ENCODE measurements at places on chromosomes 12 and 14.
A peak's percentile ranks its signal among the peaks of the same experiment; 100 is the strongest.

- DNase-seq: no peak
Measured at GRCh38 chr12:111081600-111081999, 161.2 kb upstream of the MYL2 start.

- no peak for DNase-seq
Measured at GRCh38 chr12:119383206-119383605, 48.7 kb downstream of the CCDC60 start.

DNA sequence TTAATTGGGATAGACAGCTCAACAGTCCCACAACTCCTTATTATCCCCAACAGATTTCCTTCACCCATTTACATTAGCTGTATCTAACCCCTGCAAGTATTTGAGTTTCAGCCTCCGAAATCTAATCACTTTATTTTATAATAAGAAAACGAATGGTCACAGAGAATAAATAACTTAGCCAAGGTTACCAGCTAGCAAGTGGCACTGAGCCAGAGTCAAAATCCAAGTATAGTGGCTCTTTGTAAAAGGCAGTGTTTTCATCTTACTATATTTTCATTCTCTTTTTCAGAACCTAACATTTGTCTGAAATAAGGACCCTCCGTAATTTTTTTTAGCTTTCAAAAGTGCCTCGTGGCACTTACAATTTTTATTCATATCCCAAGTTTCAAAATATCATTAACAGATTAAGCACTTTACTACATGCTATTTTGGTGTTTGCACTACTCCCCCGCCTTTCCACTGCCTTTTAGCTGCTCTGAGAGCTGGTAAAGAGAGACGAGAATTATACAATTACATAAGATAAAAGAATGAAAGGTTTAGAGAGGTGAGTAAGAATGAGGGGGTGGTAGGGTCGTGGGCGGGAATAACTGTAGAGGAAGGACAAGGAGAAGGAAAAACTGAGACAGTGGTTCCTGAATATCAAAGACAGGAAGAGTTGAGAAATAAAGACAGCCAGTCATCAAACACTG, 3.7 kb upstream of the USP15 start:
- peak; percentile 71 for DNase-seq

DNA sequence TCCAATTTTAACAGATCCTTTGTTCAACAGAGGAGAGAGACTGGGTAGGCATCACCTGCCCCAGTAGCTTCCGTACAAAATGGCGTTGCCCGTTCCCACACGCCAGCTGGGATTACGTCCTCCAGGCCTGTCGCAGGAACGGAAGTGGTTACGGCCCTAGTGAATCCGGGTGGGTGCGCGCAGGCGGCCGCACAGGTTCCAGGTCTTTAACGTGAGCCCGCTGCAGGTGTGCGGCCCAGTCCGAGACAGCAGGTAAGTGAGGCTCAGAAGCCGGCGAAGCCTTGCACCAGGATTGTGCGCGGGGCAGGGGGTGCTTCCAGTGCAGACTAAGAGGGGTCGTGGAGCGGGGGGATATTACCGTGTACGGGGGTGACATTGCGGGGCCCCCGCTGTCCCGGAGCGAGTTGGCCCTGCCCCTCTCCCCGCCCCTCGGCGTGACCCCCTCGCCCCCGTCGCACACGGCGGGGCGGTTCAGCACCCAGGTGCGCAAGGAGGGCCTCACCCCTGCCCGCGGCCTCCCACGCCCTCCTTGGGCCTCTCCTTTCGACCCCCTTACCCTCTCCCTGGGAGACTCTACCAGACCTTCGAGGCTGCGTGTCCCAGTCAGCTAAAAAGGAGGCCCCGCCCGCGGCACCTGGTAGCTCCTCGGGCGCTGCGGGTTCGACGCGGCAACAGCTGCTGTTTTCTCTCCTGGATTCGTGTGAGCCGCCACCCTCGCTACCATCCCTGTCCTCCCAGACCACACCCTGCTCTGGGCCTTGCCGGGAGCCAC, at the start of gene EXD2:
Gene EXD2 (plus strand): TSS at position 159 of the 772 bp plus-strand sequence. CDS start 17,973 bp downstream, outside the sequence.
- DNase-seq: peak; percentile 43

- DNase-seq: no peak
Measured at GRCh38 chr12:126994599-126994998, 1272.4 kb upstream of the TMEM132C start.

- DNase-seq: no peak
Measured at GRCh38 chr14:61749264-61749663, 13.0 kb upstream of the SNAPC1 start.

DNA sequence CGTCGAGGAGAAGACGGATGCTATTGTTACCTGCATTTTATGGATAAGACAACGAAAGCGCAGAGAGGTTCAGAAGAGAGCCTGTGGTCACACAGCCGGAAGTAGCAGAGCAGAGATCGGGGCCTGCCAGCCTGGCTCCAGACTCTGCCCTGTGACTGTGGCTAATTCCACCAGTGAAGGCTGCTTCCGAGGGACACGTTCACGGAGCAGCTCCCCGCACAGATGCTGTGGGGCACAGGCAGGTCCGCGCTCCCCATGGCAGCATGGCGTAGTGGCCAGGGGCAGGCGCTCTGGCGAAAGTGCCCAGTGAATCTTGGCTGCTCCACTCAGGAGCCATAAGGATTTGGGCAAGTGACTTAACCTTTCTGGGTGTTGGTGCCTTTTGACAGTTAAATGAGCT, 9.8 kb downstream of the RIMBP2 start:
- no peak for DNase-seq

GRCh38 chr12:53461591-53461990, 9.7 kb downstream of the PCBP2 start:
- no peak for DNase-seq

GRCh38 chr14:37443461-37443860, 151.6 kb downstream of the FOXA1 start:
- DNase-seq: no peak

DNA sequence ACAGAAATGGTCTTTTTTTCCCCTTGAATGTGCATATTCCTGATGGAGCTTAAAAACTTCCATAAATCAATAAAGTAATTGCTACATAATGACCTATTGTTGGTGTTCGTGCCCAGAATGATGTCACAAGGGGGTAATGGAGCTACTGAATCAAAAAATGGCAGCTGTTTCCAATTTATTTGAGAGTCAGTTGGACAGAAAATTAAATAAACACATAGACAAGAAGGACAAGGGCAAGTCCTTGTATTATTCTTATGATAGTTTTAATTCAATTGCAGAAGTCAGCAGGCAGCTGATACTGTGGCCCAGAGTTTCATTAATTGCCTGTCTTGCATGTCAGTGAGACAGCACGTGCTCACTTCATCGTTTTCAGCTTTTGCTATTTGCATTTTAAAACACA, 473.5 kb downstream of the ETNK1 start:
- DNase-seq: no peak

DNA sequence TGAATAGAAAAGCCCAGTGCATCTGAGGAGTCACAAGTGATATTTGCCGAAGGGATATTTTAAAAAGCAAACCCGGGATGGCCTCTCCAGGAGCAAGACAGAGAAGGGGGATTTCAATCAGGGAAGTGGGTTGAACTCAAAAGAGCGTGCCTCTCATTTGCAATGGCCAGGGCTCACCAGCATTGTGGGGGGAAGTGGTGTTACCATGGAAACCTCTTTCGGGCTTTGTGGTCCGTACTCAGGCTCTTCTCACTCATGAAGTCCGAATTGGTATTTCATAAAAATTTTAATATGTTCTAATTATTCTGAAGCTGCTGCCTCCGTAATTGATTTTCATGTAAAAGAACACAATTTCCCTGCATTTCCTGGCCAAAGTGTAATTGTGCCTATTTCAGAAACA, 79.8 kb downstream of the SLC15A4 start:
- DNase-seq: no peak

DNA sequence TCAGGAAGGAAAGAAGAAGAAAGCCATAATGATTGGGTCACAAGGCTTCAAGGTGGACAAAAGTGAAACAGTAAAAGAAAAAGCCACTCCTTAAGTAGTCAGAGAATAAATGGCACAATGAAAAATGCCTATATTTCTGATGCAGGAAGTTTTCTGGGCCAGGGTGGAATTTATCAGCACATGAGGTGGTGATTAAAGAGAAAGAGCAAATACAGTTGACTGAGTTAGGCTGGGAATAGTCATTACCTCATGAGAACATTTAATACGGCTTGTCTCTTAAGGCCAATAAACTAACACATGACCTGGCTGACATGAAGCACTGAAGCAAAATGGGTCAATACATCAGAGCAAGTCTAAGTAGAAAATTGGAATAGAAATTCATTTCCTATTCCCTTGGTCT, 499.7 kb downstream of the TMTC2 start:
- no peak for DNase-seq

DNA sequence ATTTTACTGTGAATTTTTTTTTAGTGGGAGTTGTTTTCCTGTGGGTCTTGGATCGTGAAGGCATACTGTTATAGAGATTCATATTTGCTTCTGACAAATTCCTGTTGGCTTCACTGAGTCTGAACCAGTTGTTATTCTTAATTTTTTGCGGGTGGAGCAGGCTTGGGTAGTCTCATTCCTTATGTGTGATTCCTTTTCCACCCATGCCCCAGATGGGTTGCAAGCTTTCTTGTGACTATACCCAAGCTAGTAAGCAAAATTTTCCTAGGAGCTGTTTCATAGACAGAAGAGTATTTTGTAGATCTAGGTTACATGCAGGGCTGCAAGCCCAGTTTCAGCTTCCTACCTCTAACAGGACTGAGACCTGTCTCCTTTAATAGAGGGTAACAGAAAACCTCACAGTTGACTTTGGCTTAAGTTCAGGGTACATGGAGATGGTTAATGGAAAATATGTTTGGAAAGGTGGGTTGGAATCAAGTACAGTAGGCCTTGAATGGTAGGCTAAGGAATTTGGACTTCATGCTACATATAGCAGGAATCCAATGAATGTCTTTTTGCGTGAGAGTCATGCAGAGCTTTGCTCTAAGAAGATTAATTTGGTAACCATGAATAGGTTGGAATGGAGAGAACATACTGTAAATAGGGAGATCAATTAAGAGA, 29.0 kb downstream of the TRMT5 start:
- no peak for DNase-seq

DNA sequence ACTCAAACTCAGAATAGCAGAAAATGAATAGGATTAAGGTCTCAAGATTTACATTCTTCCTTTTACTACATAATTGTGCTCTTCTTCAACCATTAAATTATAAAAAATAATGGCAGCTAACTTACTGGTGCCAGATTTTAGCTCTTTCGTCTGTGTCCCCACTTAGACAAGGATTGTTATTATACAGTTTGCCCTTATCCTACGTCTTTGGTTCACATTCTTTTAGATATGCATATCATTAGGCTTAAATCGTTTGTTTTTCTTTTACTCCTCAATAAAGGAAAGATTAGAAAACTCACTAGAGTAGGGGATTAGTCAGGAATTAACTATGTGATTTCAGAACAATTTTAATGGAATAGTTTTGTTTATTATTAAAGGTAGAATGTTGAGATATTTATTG, 129.6 kb upstream of the GARIN2 start:
- DNase-seq: no peak

- no peak for DNase-seq
Measured at GRCh38 chr14:82251494-82251893, 717.8 kb upstream of the SEL1L start.

GRCh38 chr12:110351119-110351518, 52.4 kb downstream of the ANAPC7 start:
- no peak for DNase-seq

DNA sequence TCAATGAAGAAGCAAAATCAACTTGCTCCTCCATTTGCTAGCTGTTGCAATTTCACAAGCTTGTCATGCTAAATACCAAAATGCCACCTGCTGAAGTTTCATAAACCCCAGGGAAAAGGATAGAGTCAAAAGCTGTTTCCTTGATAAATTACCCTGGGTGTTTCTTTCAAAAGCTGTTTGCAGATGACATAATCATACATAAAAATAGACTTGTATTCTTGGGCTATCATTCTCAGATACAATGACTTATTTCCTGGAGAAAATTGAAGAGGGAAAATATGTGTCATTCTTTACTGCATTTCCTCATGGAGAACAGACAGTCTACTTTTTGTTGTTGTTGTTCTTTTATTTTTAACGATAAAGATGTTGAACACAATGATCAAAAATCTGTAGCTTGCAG, 119.2 kb downstream of the GALC start:
- no peak for DNase-seq

- no peak for DNase-seq
Measured at GRCh38 chr14:92387578-92387977, 64.6 kb downstream of the SLC24A4 start.

DNA sequence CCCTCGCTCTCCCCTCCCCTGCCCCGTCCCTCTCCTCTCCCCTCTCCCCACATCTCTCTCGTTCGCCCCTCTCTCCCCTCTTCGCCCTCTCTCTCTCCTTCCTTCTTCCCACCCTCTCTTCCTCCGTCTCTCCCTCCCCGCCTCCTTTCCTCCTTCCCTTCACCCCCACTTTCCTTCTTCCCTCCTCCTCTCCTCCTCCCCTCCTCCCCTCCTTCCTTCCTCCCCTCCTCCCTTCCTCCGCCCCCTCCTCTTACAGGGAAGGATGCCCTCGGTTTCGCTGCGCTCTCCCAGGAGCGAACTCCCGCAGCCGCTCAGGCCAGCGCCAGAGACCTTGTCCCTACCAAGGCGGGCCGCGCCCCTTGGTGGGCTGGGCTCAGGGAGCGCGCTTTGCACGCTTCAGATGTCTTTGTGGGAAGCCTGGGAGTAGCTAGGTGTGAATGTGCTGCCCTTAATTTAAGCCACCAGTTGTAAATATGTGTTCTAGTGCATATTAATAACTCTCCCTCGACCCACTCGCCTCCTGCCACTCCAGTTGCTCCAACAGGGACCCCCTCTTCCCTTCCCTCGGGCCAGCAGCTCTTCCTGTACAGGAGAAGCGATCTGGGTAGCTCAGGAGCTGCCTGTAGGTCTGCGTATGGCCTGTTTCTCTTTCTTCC, 13.3 kb upstream of the MAP3K9 start:
- no peak for DNase-seq

- no peak for DNase-seq
Measured at GRCh38 chr12:39352471-39353017, 90.4 kb downstream of the KIF21A start.

GRCh38 chr12:120640861-120641833, 721 bp downstream of the CABP1 start:
- DNase-seq: no peak

GRCh38 chr14:58491593-58491992, 64.1 kb downstream of the KIAA0586 start:
- no peak for DNase-seq

Data from stimulated activated CD8-positive, alpha-beta memory T cell treated with anti-CD3 and anti-CD28 coated beads, Interleukin-4, amount 100 ng/mL, for 4 hours (primary cell).